Stimulated activated naive B cell treated with anti-CD40 and anti-IgM and Interleukin-4, amounts not matched to agents 10 μg/mL and 1 μg/mL and 100 μg/mL, for 72 hours (primary cell): ENCODE measurements at places on chromosomes 5 and 9.

- no peak for DNase-seq
Measured at GRCh38 chr5:105806596-105806995, 1864.1 kb downstream of the EFNA5 start.

GRCh38 chr5:173535166-173535975, 81.1 kb downstream of the BOD1 start:
- no peak for DNase-seq

- DNase-seq: no peak
Measured at GRCh38 chr9:105147110-105147871, 97.2 kb upstream of the SLC44A1 start.

GRCh38 chr5:81708889-81709288, 42.0 kb downstream of the SSBP2 start:
- no peak for DNase-seq
